ENCODE measurements at places on chromosomes 4 and X. TPM values are rescaled to one million over a fixed set of nuclear protein-coding genes. Genes with fewer than 3 reads are reported as not detected.
A peak's percentile ranks its signal among the peaks of the same experiment; 100 is the strongest.

TLR6 gene
- 2.3 TPM for total RNA-seq

GRCh38 chrX:136619899-136620505, 28.0 kb upstream of the CD40LG start:
- DNase-seq, result no peak

DNA sequence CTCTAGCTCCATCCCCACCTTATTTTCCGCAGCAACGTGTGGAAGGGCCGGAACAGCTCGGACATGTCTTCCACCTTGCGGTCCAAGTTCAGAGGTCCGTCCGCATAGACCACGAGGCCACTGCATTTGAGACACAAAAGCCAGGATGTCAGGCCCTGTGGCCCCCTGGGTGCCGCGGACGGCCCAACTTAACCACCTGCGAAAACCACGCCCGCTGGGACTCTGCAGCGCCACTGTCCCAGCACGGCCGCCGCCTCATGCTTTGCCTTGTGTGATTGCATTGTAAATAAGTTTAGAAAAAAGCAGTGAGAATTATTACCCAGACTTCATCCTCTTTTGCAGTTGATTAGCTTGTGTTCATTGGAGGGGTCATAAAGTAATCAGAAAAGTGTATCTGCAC, 58.2 kb upstream of the MXD4 start:
- DNase-seq, result no peak

DNA sequence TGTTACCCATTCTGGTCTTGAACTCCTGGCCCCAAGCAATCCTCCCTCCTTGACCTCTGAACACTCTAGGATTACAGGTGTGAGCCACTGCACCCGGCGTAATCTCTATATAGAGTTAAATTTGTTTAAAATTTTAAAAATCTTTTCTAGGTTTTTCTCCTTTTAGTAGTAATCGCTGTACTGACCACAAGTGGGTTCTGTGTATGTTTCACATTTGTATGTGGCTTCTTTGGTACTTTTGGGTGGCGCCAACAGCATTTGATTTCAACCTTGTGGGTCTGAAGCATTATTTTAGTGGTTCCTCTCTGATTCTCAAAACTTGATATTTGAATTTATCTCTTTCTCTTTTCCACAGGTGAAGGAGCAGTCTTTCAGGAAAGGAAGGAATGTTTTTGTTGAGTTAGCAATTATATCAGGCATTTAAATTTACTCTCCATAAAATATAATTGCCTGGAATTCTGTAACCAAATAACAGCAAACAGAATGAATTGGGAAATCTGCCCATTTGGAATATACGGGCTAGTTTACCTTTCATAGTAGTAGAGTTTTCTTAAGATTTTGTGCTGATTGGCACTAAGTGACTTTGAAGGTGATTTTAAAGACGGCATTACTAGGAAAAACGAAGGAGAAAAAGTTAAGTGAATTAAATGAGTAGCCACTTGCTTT, 29.5 kb downstream of the ARHGAP10 start:
- DNase-seq, result no peak

- DNase-seq, result peak; percentile 19
These were observed 11.4 kb upstream of the GPR34 start for GRCh38 chrX:41677183-41678060.
